ENCODE measurements at places on chromosomes 6 and 20.

GRCh38 chr6:108117427-108118358 lies 43.2 kb upstream of the OSTM1 start:
- DNase-seq = no peak

DNA sequence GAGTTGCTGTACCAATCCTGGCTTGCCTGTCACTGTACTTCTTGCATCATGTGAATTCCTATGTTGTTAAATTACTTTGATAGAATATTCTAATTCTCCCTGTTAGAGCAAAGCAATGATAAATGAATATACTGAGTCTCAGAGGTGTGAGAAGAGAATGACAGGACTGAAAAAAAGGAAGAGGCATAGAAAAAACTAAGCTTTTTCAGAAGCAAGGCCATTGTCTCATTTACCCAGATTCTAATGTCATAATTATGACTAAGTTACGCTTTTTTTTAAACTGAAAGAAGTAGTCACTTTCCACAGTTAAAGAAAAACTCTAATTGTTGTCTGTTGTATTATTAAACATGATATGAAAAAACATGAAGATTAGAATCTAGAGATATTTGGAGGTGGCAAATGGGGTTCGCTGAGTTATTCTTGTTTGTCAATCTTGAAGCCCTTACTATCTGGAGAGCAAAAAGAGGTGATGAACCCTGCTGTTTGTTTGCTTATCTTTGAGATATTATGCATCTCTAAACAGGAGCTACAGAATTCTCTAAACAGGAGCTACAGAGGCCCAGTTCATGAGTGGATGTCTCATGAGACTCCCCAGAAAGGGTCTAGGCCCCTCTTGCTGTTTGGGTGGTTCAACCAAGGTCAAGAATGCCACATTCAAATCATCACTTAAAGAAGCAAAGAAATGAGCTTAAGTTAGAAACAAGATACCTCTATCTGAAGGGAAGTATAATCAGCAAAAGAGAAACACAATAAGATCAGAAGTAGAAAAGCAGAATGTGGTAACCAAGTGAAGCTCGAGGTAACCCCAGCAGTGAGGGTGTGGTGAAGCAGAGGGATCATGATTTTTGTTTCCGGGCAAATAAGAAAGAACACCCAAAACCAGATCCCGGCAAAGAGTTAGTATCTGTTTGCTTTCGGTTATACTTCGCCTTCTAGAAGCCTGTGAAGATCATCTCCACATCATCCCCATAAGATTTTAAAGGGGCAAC lies 33.3 kb upstream of the THEMIS start:
- DNase-seq = no peak

DNA sequence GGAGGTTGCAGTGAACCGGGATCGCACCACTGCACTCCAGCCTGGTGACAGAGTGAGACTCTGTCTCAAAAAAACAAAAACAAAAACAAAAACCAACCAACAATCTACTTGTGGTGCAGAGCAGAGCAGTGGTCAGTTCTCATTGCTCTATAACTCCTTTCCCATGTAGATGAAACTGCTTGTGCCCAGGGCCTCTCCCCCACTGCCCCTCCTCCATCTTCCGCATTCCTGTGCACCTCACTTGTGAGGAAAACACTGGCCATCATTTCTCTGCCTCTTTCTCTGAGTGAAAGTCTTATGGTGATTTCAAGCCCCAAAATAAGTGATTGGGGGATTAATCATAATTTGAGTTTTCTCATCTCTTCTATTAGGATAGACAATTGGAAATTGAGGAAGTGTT lies 63.9 kb upstream of the GLP1R start:
- peak; percentile 5 for DNase-seq

DNA sequence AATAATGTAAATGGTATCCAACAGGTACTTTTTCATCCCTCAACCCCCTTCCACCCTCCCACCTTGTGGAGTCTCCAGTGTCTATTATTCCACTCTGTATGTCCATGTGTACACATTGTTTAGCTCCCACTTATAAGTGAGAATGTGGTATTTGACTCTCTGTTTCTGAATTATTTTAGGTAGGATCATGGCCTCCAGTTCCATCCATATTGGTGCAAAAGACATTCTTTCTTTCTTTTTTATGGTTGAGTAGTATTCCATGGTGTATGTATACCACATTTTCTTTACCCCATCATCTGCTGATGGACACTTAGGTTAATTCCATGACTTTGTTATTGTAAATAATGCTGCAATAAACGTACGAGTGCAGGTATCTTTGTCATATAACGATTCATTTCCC lies 58.2 kb upstream of the PRND start:
- DNase-seq = no peak

DNA sequence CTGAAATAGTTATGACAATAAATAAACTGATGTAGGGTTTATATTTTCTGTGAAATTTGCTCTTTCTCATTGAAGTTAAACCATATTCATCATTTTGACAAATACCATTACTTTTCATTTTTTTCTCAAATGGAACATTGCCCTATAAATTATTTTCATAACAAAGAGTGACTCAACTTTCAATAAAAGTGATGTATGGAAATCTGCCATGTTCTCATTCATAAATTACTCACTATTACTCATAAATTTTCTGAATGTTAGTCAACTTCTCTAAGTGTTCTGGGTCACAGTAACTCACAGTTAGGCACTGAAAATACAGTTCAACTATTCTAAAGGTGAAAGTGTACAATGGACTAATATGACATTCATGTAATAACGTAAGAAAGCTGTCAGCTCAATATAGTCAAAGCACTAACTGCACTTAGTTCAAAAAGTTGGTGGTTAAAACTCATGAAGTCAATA lies 19.0 kb upstream of the STX11 start:
- DNase-seq = no peak

GRCh38 chr6:138691595-138692057 lies 81.9 kb upstream of the CCDC28A start:
- DNase-seq = no peak

- DNase-seq = no peak
Measured at GRCh38 chr6:33339193-33339592, 21.6 kb upstream of the ZBTB22 start.

- no peak for DNase-seq
Measured at GRCh38 chr6:158561938-158562337, 2.0 kb downstream of the TMEM181 start.

DNA sequence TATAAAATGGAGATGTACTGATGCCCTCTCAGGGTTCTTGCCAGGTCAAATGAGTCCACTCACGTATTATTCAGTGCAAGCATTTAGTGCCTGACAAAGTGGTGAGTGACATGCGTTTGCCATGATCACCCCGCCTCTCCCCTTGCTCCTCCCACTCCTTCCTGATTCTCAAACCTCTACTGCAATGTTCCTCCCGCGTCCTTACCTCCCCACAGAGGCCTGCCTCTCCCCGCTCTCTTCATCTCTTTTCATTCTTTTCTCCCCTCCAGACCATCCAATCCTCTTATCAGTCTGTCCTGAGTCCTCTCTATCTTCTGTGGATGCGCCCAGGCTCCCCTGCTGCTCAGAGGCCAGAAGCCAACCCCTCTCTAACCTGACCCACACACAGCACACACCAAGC lies 40.7 kb downstream of the KCNK5 start:
- no peak for DNase-seq

DNA sequence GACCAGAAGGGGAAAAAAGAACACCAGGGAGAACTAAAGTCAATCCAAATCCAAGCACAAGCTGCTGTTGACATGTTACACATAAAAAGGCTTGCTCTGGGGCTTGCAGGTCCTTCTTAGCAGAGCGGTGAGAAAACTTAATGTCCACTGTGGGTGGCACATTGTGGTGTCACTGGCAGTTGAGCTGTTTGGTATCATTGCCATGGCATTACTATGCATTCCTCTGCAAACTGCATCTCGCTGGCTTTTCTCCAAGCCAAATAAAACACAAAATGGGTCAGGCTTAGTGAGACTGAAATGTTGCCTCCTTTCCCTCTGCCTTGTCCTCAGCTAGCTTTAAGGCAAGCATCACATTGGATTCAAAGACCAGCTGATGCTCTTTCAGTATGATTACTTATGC lies 40.9 kb downstream of the LY86 start:
- no peak for DNase-seq

DNA sequence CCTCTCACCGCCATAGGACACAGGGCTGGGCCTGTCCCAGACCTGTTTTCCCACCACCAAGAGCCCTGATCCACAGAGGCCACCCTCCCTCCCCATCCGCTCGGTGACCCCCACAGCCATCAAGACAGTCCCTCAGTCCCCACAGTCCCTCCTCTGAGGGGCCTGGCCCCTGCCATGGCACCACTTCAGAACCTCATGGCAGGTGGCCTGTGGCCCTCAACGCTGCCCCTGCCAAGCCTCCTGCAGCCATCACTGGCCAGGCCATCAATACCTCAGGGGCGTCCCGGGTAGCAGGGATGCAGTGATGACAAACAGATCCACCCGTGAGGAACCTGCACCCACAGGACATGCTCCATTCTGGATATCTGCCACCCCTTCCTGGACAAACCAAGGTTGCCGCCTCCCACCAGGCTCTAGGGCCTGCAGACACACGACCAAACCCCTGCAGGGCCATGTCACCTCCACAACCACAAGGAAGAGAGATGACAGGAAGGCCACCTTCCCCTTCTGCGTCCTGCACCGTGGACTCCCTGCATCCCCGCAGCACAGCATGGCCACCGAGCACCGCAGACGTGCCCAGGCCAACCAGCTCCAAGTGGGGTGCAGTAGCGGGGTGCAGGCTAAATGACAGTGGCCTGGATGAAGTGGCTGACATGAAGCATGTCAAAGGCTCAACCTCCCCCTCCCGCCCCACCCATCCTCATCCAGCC lies 14.0 kb downstream of the TAF4 start:
- no peak for DNase-seq

DNA sequence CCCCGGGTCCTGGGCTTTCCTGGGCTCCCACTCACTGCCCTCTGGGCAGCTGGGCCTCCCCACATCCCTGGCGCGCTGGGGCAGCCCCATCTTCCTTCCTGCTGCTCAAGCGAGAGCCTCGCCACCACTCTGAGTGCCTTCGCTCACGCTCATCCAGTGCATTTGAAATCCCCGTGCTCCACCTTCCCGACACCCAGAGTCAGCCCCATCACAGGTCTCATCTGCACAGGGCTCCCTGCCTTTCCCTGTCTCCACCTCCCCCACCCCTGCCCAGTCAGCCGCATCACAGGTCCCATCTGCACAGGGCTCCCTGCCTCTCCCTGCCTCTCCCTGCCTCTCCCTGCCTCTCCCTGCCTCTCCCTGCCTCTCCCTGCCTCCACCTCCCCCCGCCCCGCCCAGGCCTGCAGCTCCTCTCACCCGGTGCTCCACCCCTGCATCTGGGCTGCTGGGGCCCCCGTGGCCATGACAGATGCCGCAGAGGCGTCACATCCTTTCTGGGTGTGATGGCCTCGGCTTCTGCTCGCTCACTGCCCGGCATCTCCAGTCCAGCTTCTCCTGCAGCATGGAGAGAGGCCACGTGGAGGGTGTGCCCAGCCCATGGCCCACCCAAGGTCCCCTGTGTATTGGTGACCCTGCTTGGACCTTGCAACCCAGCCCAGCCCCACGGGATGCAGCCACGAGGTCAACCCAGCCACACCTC lies 9.0 kb upstream of the BHLHE23 start:
- DNase-seq = no peak

GRCh38 chr6:167396068-167396658 lies 71.3 kb downstream of the TTLL2 start:
- DNase-seq = no peak

- DNase-seq = no peak
Measured at GRCh38 chr6:96631248-96631647, 68.3 kb downstream of the FHL5 start.

DNA sequence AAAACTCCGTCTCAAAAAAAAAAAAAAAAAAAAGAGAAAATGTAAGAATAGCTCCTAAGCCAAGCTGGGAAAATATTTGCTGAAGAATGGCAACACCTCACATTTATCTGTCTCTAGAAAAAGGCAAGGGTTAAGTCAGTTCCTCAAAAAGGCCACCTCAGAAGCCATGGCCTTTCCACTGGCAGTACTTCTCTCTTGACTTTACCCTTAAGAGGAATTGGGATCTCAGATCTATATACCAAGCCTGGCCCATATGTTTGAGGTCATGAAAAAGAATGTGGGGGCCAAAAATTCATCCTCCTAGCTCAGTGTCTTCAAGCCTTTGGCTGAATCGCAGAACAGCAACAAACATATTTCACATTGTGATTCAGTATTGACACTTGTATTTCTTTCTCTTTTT lies 10.9 kb upstream of the NCOA3 start:
- no peak for DNase-seq

GRCh38 chr6:11767458-11767857 lies 11.1 kb downstream of the ADTRP start:
- DNase-seq = no peak

DNA sequence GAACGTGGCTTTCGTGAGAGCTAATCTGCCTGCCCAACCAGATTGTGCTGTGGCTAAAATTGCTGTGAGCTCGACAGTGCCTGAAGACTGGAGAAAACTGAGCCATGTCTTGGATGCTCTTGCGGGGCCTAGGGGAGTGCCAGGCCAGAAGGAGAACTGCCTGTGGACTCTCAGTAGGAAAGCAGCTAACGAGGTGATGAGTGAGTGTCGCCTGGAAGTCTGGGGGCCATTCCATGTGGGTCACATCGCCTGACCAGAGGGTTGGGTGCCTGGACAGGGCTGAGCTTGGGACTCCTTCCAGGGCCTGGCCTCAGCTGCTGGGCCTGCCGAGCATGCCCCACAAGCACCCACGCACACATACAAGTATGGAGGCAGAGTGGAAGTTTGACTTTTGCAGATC lies 166.5 kb downstream of the VEGFA start:
- no peak for DNase-seq

DNA sequence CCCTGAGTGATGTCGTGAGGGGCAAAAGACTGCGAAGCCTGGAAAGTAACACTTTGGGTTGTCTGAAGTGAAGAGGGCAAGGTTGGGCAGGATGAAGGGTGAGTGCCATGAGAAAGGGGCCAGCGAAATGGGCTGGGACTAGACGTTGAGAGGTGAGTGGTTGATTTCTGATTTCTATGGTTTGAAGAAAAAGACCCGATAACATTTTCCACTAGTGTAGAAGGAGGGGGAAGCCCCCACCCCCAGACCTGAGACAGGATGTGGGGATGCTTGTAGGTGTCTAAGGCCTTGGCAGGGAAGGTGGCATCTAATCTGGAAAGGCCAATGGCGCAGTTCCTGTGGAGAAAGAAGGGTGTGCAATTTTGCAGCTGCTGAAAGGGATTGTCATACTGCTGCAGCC lies 25.3 kb upstream of the KIF3B start:
- DNase-seq = no peak

GRCh38 chr6:129645106-129645829 lies 64.7 kb downstream of the ARHGAP18 start:
- no peak for DNase-seq

GRCh38 chr6:37648465-37649330 lies 49.0 kb downstream of the MDGA1 start:
- DNase-seq = no peak
